Stimulated activated CD8-positive, alpha-beta memory T cell treated with anti-CD3 and anti-CD28 coated beads, Interleukin-7, amount 100 ng/mL, for 48 hours (primary cell): ENCODE measurements at places on chromosomes 1 and 21.
A peak's percentile ranks its signal among the peaks of the same experiment; 100 is the strongest.

DNA sequence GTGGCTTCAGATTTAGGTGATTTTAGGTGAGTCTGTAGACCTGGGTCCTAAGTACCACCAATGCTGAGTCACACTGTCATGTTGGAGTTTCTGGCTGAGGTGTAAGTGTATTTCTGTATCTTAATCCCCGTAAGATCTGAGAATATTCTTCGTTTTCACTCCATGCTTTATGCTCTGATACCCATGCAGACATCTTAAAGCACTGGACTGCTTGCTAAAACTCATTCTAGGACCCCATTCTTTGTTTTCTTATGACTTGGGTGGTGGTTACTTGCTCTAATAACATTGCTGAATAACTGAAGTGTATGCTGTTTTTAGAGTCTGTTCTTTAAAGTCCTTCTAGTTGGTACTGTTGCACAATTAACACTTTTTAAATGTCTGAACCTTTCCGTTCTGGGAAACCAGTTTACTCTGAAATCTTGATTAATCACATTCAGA lies 36.6 kb downstream of the CDC42 start:
- DNase-seq = no peak

- DNase-seq = no peak
Measured at GRCh38 chr1:180387413-180387812, 115.0 kb downstream of the ACBD6 start.

DNA sequence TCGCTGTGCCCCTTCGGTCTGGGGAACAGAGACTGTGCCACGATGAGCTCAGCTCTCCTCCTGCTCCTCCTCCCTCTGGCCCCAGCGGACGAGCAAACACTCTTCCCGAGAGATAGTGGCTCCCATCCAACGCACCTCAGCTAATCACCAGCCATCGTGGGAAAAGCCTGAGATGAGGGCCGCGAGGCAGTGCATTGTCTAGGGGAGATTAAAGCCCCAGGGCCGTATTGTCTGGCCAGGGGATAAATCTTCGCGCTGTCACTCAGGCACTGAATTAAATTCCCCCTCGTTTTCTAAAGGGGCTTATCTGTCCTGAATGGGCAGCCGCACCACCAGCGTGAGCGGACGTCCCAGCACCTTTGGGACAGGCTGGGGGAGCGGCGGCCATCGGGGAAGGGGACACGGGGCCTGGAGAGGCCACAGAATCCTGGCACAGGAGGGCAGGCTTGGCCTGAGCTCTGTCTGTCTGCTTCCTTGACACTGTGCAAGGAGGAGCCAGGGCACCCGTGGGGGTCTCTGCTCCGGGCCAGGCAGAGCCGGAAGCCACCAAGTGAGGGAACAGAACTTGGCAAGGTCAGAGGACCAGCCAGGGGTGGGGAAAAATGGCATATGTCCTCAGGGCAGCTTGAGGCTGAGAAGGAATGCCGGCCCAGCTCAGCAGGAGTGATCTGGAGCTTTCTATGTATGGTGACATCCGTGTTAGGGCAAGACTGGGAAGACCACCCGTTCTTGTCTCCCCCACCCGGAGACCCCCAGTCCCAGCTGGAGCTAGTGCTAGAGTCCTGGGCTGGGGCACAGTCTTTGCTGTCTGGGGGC lies 32.3 kb downstream of the PRDM16 start:
- DNase-seq = no peak

- no peak for DNase-seq
Measured at GRCh38 chr1:14479865-14480264, 118.6 kb upstream of the KAZN start.

- peak; percentile 11 for DNase-seq
Measured at GRCh38 chr1:201709564-201710295, 119.2 kb upstream of the IPO9 start.
